ENCODE measurements at places on chromosomes 2 and 18. TPM values are rescaled to one million over a fixed set of nuclear protein-coding genes. Genes with fewer than 3 reads are reported as not detected.

The BMPR2 gene
- 15.6 TPM for total RNA-seq

The MYO7B gene
- total RNA-seq, result 0.09 TPM

The RFTN2 gene
- total RNA-seq, result not detected

The CFAP221 gene
- total RNA-seq, result 0.22 TPM

The UGT1A7 gene
- 4.0 TPM for total RNA-seq

The PSME4 gene
- total RNA-seq, result 48.6 TPM

The CLK1 gene
- 32.6 TPM for total RNA-seq

The ARHGAP15 gene
- total RNA-seq, result not detected

The NEB gene
- 0.20 TPM for total RNA-seq

The RAPH1 gene
- 5.2 TPM for total RNA-seq

The ZSWIM2 gene
- not detected for total RNA-seq

The ATG4B gene
- total RNA-seq, result 49.2 TPM

The MARCHF4 gene
- 27.4 TPM for total RNA-seq

The GFPT1 gene
- total RNA-seq, result 25.3 TPM

The OR6B2 gene
- not detected for total RNA-seq

The IL36G gene
- not detected for total RNA-seq

The CYP27C1 gene
- 4.7 TPM for total RNA-seq

The TRIM54 gene
- total RNA-seq, result 1.3 TPM

The REL gene
- total RNA-seq, result 1.4 TPM

The DNAH6 gene
- total RNA-seq, result 0.05 TPM

The EPB41L3 gene
- total RNA-seq, result 0.41 TPM

The CUL3 gene
- total RNA-seq, result 66.1 TPM

The UPP2 gene
- not detected for total RNA-seq

The CXCR1 gene
- total RNA-seq, result not detected

The TWIST2 gene
- total RNA-seq, result 17.4 TPM

The DYNC2LI1 gene
- 18.3 TPM for total RNA-seq

The TNFRSF11A gene
- total RNA-seq, result 9.5 TPM

The SPATS2L gene
- 127 TPM for total RNA-seq

The SLC9A4 gene
- total RNA-seq, result not detected

The PTPN2 gene
- 18.2 TPM for total RNA-seq

The GPR39 gene
- total RNA-seq, result 7.5 TPM

The GALNT1 gene
- total RNA-seq, result 68.3 TPM

The GPR35 gene
- 0.50 TPM for total RNA-seq

The PARD3B gene
- total RNA-seq, result 1.1 TPM

The MOGAT1 gene
- not detected for total RNA-seq

The DUSP2 gene
- 0.41 TPM for total RNA-seq

The GAD1 gene
- total RNA-seq, result 0.76 TPM

The METAP1D gene
- total RNA-seq, result 2.7 TPM

The AAK1 gene
- total RNA-seq, result 14.7 TPM

The REEP1 gene
- 0.88 TPM for total RNA-seq

The UGT1A3 gene
- not detected for total RNA-seq

The CREG2 gene
- 9.8 TPM for total RNA-seq

The RRM2 gene
- 242 TPM for total RNA-seq

The SCN7A gene
- total RNA-seq, result not detected

The RAB6D gene
- total RNA-seq, result not detected

The MEP1B gene
- total RNA-seq, result not detected

The RAD51AP2 gene
- not detected for total RNA-seq

The GRB14 gene
- total RNA-seq, result 4.5 TPM

The ALK gene
- total RNA-seq, result not detected

The PPP4R1 gene
- 39.3 TPM for total RNA-seq

The SERPINB4 gene
- 0.08 TPM for total RNA-seq
